ENCODE measurements at places on chromosomes 1 and 21.

GRCh38 chr1:209443975-209444651, 139.4 kb upstream of the CAMK1G start:
- DNase-seq, result no peak

DNA sequence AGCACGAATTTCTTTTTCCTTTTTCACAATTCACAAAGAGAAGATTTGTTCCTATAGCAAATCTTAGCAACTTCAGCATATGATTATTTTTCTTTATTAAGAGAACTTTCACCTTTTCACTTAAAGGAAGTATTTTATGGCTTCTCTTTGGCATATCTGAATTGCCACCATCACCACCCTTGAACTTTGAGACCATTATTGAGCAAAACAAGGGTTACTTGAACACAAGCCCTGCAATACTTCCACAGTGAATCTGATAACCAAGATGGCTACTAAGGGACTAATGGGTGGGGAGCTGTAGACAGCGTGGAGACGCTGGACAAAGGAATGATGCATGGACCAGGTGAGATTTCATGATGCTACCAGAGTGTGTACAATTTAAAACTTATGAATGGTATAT, 815.0 kb downstream of the LRRIQ3 start:
- no peak for DNase-seq

DNA sequence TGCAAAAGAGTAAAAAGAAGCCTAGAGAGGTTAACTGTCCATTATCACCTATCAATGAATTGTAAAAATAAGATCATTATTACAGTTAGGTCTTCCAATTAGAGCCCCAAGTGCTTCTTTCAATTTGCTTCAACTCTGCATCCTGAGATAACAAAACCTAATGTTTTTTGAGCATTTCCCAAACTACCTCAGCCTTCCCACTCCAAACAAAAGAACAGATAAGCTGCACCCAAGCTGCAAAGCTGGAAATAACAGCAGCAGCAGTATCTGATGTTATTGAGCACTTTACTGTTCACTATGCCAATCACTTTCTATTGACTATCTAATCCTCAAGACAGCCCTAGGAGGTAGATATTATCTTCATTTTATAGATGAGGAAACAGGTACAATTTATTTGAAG, 97.1 kb upstream of the SLFNL1 start:
- DNase-seq, result no peak

- DNase-seq, result no peak
These were observed 377.8 kb downstream of the KCNH1 start for GRCh38 chr1:210755991-210756659.

- DNase-seq, result no peak
These were observed 246.5 kb downstream of the TOMM20 start for GRCh38 chr1:234881893-234882771.

- no peak for DNase-seq
These were observed 98.0 kb upstream of the DNAH14 start for GRCh38 chr1:224831501-224831900.

DNA sequence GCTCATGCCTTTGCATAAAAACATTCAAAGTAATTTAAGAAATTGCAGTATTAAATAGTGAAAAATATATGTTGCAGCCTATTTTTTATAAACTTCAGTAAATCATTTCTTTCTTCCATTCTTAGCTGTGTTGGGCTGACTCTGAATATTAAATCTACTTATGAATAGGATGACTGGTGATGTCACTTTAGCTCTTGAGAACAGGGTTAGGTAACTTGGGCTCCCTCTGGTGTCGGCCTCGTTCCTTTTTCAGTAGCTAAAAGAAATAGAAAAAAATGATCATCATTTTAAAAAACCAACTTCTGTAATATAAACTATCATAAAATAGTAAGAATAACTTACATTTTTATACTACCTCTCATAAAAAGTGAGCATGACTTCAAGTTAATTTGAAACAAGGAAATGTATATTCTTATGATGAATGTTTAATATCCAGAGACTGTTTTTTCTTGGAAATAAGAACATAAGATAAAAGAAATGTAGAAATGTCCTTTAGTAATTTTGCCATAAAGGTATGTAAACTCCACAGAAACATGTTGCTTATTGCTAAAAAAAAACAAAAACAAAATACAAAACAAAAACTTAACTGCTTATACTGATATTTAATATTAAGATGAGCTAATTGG, 26.8 kb upstream of the NCAM2 start:
- peak; percentile 52 for DNase-seq

DNA sequence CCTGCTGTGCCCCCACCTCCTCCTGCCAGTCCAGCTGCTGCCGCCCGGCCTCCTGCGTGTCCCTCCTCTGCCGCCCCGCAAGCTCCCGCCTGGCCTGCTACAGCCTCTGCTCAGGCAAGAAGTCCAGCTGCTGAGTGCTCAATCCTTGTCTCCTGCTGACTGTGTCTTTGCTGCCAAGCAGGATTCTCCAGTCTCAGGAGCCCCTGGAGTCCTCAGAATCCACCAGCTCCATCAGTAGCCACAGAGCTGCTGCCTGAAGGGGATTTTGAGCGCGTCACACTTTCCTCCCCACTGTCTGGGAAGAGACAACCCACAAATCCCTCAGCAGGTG, 973 bp downstream of the KRTAP10-11 start:
- DNase-seq, result no peak

DNA sequence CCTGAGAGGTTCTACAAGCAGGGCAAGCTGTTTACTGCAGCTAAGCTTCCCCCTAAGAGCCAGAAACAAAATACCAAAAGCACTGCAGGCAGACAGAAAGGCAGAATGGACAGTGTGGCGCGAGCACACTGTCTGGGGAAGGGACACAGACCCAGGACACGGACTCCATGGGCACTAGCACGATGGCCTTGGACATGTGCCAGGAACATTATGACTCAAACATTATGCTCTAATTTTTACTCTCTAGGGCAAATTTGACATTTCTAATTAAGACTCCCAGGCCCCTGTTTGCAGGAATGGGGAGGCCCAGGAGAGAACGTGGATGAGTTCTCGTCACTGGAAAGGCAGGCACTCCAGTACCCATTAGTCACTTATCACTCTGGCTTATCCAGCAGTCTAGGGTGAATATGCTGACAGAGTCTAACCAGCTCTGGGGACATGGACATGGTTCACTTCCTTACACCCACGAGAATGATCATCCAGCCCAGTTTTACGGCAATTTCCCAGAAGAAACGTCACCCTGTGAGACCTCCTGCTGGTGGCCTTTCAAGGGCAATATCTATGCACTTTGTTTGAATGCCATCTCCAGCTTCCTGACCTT, 45.1 kb downstream of the CAPN8 start:
- no peak for DNase-seq

GRCh38 chr1:225449261-225449660, 21.4 kb upstream of the LBR start:
- DNase-seq, result no peak

- no peak for DNase-seq
These were observed 148.1 kb downstream of the RGS7 start for GRCh38 chr1:241208910-241209379.

DNA sequence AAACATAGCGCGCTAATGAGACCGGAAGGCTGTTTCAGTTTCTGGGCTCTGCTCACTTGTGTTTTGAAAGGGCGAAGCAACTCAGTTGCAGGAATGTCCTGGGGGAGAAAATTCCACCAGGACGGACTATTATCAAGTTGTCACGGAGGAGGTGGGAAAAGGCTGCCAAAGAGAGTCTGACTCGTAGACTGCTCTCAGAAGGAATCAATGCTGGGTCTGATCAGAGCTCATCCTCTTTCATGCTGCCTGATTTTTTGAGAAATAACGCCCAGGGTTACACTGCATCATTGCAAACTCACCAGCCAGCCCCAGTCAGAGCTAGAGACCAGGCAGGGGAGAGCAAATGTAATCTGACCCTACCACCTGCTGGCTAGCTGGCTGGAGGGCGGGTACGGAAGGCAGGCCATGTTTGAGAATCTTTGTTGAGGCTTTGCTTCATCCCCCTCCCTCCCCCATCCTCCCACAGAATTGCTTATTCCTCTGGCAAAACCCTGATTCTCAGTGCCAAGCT, 36.4 kb upstream of the BCL9 start:
- peak; percentile 85 for DNase-seq

DNA sequence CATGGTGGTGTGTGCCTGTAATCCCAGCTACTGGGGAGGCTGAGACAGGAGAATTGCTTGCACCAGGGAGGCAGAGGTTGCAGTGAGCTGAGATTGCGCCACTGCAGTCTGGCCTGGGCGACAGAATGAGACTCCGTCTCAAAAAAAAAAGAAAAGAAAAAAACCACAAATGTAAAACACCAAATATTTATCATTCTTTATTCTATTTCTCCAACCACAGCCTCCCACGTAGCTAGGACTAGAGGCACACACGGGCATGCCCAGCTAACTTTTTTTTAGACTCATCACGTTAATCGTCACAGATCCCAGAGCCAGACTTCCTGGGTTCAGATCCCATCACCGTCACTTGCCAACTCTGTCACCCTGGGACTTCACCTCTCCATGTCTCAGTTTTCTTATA, 13.5 kb downstream of the DNAJC16 start:
- no peak for DNase-seq

- DNase-seq, result no peak
These were observed 75.9 kb downstream of the IVNS1ABP start for GRCh38 chr1:185241127-185241526.

DNA sequence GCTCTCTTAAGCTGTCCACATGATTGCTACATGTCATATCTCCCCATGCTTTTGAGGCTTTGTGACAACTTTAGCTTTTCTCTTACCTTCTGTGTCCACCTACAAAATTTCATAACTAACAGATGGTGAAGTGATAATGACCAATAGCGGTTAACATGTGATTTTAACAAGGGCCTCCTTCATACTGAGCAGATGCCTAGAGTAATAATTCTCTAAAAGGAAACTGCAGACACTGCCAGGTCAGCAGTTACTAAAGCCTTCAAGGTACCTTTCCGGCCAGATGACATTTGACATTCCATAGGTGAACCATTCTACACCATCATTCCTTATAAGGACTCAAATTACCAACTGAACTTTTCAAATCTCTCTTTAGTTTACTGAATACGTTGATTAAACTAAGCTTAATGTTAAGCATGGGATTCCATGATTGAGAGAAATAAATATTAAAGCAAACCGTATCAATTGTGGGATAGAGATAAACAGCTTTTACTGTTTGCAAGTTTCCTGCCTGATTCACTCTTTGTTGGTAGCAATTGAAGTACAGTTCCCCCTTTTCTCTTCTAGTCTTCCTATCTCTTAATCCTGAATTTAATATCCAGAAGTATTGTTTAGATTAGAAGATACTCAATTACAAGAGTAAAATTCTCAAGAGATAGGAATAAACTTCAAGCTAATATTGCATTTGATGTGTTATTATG, 205.1 kb downstream of the PLA2G4A start:
- DNase-seq, result no peak

DNA sequence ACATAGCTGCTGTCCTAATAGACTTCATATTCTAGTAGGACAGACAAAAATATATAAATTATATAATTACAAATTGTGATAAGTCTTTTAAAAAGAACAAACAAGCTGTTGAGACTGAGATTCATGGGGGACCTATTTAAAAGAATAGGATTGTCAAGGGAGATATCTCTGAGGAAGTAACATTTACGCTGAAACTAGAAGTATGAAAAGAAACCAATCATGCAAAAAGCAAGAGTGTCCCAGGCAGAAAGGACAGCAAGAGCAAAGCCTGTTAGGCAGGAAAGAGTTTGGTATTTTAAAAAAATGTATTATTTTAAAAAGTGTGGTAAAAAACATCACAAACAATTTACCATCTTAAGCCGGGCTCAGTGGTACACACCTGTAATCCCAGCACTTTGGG, 9.1 kb upstream of the METTL13 start:
- no peak for DNase-seq

- DNase-seq, result peak; percentile 64
These were observed 991 bp downstream of the PRMT6 start for GRCh38 chr1:107057197-107058133.

DNA sequence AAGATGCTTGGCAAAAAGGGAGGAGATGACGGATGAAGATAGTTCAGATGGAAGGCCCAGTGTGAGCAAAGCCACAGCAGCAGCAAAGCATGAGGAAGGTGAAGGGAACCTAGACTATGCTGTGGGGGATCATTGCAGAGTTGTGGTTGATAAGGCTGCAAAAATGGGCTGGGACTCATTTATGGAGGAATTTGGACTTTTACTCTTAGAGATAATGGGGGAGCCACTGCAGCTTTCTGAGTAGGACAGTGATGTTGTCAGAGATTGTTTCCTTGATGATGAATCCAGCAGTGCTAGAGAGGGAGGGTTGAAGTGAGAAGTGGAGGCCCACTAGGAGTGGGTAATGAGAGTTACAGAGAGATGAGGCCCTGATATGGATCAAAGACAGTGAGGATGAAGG, 2.1 kb upstream of the C8A start:
- no peak for DNase-seq

GRCh38 chr1:60906526-60906925, 175.8 kb upstream of the NFIA start:
- no peak for DNase-seq

GRCh38 chr1:233172201-233172600, 123.3 kb downstream of the PCNX2 start:
- peak; percentile 5 for DNase-seq

DNA sequence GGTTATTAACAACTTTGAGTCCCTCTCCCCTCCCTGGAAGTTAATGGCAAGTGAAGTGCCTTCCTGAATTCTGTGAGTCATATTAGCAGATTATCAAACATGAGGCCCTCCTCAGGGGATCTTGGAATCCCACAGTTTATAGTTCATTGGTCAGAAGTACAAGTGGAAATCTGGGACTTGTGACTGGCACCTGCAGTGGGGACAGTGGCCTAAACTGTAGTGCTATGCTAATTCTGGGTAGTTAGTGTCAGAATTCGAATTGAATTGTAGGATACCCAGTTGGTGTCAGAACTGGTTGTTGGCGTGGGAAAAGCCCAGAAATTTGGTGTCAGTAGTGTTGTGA, 26.2 kb downstream of the ZYG11B start:
- no peak for DNase-seq

DNA sequence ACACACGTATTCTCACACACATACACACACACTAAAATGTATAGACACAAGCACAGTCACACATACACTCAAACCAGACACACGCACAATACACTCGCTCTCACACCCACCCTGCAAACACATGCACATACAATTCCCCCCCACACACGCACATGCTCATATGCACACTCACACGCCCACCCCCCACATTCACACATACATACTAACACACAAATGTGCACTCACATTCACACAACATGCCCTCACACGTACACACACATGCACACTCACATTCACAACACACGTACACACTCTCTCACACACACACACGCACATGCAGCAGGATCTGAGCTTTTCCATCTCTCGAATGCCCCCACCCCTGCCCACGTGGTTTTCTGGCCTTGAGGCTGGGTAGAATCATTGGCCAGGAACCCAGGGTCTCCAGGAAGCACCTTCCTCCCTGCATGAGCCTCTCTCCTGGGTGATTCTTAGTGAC, 589.7 kb downstream of the PTPRU start:
- DNase-seq, result no peak

- DNase-seq, result peak; percentile 13
These were observed 10.8 kb downstream of the OSBPL9 start for GRCh38 chr1:51627672-51628071.
